ENCODE measurements at places on chromosomes 5 and 9.
A peak's percentile ranks its signal among the peaks of the same experiment; 100 is the strongest.

- no peak for DNase-seq
Observed at GRCh38 chr5:69484891-69485290, 7.7 kb upstream of the OCLN start.

DNA sequence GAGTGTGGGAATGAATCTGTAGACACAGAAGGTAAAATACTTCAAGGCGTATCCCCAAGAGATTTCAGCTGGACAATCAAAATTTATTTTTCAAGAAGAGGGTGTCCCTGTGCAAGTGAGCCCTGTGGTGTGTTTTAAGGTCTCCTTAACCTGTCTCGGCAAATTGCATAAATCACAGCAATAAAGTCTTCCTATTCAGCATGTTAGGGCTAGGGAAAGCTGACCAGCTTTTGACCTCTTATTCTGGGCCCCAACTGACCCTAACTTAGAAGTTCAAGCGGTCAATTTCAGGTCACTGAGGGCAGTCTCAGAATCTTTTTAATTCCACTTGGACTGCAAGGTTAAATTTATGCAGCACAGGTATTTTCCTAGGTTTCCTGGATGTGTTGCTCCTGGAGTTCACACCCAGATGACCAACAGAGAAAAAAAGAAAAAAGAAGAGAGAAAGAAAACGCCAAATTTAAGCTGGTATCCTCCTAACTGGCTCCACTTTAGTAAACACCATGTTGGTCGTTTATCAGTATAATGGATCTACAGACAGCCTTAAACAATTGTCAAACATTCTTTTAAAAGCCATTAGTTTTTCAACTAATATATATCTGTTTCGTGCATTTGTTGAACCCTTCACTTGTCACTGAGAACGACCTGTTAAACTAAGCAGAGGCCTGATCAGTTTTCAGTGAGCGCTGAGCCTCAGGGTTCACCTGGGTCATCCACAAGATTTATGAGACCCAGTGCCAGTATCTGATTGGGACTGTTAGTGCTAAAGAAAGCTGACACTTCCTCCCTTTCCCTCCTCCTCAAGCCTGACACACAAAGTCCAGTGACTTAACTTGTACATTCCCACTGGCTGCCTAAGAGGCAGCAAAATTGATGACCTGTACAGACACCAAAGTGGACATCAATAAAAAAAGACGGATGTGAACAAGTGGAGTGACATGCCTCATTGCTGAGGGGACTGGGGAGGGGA lies 546.1 kb downstream of the NR2F1-AS1 start:
- peak; percentile 41 for DNase-seq

GRCh38 chr9:127503947-127504886 lies 52.9 kb downstream of the LRSAM1 start:
- DNase-seq: peak; percentile 84

GRCh38 chr9:131773911-131774379 lies 34.1 kb upstream of the RAPGEF1 start:
- DNase-seq: peak; percentile 83

DNA sequence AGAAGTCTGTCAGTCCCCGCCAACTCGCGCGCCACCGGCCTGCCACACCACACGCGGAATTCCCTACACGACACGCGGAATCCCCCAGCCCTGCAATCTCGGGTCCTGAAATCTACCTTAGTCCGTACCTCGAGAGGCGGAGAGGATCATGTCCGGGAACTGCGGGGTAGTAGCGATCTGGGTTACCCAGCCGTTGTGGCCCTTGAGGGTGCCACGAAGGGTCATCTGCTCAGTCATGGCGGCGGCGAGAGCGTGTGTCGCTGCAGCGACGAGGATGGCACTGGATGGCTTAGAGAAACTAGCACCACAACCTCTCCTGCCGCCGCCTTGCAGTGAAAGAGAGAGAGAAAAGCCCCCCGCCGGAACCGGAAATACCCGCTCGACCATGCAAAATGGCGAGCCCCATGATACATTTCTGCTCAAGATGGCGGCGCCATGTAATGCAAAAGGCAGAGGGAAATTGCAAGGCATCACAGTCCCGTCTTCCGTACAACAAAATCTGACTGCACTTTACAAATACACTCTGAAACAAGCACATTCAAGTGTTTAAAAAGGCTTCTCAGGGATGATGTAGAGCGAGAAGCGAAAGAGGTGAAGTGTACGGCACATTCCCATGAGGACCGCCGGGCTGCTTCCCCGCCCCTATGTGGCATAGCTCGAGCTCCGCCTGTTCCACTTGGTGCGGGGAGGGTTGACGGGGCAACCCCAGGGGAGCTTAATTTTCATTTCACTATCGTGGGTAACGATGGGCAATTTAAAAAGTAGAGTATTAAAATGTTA lies at the start of gene RACK1:
TSS of gene RACK1 (minus strand) at position 343 of the 780 bp plus-strand sequence. CDS start at position 237, 106 bp downstream.
- DNase-seq: peak; percentile 98

DNA sequence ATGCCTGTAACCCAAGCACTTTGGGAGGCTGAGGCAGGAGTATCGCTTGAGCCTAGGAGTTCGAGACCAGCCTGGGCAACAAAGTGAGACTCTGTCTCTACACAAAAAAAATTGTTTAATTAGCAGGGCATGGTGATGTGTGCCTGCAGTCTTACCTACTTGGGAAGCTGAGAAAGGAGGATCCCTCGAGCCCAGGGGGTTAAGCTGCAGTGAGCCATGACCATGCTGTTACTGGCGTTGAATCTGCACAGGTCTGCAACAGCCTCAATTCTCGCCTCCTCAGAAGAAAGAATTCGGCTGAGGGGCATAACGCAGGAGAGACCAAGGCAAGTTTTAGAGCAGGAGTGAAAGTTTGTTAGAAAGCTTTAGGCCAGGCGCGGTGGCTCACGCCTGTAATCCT lies 18.0 kb downstream of the CCT5 start:
- DNase-seq: no peak

DNA sequence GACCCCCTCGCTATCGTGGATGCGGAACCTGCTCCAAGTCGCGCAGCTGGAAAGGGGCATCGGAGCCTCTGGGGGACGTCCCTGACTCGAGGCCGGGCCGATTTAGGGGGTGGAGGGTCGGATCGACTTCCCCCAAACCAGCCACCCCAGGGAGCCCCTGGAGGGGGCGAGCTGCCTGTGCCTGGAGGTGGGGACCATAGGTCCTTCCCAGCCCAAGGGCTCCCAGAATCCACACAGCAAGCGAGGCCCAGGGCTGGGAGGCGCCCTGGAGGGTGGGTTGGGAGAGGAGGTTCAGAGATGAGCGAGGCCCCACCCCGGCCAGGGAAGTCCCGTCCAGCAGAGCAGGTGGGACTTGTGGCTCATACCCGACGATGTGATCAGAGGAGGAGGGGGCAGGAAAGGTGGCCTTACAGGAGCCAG lies 147.6 kb downstream of the GAPVD1 start:
- DNase-seq: no peak

DNA sequence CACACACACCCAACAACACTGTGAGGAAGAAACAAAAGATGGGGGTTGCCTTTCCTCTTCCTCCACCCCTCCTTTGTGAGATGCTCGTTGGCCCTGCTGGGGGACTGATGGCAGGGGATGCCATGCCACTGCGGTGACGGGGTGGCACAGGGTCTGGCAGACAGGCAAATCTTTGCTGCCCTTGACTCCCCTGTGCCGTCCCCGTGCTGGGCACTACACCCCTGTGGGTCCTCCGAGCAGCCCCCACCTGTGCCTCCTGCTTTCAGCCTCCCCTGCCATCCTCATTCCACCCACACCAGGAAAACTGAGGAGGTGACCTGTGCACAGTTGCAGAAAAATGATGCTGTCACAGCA lies 40.2 kb upstream of the IER5L start:
- no peak for DNase-seq

- peak; percentile 23 for DNase-seq
Observed at GRCh38 chr9:119272500-119273211, 96.6 kb downstream of the BRINP1 start.

DNA sequence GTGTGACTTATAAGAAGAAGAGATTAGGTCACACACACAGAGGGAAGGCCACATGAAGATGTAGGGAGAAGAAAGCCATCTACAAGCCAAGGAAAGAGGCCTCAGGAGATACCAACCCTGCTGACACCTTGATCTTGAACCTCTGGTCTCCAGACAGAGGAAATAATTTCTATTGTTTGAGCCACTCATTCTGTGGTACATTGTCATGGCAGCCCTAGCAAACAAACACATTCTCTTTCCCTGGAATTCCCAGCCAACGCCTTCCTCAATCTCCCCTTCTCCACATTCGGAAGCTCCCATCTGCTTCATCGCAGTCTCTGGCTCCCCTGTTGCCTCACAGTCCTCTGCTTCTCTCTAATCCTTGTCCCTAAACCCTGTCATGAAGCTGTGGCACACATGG lies 16.7 kb downstream of the PTGS1 start:
- DNase-seq: no peak

DNA sequence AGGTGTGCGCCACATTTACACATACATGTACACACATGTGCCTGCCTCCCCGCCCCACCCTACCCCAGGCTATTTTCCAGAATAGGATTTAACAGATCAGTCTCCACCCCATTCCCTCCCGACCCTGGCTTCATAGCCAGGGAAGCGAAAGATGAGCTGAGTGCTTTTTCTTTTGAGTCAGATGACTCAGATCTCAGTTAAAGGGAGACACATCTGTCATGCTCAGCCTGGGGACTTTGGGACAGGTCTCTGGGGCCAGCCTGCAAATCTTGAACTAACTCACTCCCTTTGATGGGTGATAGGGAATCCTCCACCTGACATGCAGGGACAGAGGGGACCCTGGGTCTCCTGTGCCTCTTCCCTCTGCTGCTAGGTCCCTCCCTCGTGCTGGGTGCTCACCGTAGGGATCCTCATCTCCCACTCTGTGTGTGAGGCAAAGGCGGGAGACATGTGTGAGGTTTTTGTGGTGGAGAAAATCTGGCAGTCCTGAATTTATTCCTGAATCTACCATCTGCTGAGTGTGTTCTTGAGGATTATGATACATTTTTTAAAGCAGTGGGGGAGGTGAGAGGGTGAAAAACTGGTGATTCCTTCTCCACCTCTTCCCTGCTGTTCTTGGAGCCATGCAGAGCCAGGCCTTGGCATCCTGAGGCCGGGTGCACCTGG lies 37.7 kb downstream of the NEUROG1 start:
- DNase-seq: no peak

Measured in muscle of leg (tissue), 16 donors.